NCI-H1417 treated with DMSO at 0.1 percent for 48 hours (cell line): ENCODE measurements at places on chromosomes 16 and 17.

GRCh38 chr16:74570412-74571301, 36.3 kb downstream of the GLG1 start:
- no peak for DNase-seq

DNA sequence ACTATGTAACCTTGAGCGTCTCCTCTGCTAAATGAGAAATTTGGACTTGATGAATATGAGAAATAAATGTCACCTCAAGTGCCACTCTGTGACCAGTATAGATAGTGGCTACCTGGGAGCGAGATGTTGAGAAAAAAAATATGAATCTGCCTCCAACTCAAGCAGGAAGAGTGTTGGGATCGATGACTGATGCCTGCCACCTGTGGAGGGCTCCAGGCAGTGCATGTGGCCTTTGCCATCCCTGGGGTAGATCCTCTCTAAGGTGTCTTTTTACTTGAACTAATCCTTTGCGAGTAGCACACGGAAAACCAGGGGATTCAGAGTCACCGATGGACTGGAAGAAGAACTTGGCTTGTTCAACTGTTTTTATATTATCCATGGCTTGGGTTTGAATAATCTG, 9.4 kb downstream of the CCDC182 start:
- no peak for DNase-seq

DNA sequence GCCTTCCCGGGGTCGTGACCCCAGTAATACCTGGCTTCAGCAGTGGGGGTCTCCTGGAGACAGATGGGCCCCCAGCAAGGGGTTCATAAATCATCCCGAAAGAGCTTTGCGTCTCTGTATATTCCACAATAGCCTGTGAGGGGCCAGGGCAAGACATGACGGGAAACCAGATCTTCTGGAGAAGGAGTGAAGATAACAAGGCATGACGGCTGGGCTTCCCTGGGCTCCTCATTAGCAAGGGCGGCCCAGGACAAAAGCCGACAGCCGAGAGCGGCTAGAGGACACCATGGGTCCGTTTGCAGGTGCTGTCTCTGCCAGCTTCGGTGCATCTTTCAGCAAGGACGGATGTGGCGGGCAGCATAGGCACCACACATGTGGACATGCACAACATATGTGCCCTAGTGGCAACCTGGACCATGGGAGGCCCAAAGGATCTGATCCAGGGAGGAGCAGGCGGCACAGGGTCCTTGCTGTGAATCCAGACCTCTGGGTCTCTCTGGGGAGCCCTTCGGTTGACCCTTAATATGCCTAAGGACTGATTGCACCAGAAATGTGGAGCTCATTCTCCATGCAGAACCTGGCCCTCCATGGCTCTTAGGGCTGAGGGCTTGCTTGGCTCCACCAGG, 136.9 kb upstream of the FOXF1 start:
- no peak for DNase-seq

DNA sequence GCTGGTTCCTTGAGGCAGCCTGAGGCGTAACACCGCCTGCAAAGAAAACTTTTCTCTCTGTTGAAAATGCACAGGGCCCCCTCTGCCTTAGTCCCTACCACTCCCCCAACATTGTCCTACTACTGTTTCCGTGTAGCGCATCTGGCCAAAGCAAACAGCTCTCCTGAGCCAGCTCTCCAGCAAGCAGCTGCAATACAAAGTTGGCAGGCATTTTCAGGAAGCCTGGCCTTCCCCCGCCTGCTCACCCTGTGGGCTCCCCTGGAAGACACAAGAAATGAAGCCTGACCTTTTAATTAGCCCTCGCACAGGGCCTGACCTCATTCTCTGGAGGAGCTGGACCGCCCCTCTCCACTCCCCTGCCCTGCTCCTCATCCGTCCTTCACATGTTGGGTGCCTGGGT, 66.7 kb downstream of the SOX9 start:
- DNase-seq, result no peak

- DNase-seq, result no peak
These were observed 1.2 kb downstream of the CPD start for GRCh38 chr17:30379903-30380381.

- DNase-seq, result no peak
These were observed 438 bp downstream of the GRN start for GRCh38 chr17:44345454-44346026.

GRCh38 chr17:18042983-18043382, 3.8 kb downstream of the GID4 start:
- no peak for DNase-seq

- DNase-seq, result no peak
These were observed 287.4 kb downstream of the SEC14L1 start for GRCh38 chr17:77428020-77428748.

DNA sequence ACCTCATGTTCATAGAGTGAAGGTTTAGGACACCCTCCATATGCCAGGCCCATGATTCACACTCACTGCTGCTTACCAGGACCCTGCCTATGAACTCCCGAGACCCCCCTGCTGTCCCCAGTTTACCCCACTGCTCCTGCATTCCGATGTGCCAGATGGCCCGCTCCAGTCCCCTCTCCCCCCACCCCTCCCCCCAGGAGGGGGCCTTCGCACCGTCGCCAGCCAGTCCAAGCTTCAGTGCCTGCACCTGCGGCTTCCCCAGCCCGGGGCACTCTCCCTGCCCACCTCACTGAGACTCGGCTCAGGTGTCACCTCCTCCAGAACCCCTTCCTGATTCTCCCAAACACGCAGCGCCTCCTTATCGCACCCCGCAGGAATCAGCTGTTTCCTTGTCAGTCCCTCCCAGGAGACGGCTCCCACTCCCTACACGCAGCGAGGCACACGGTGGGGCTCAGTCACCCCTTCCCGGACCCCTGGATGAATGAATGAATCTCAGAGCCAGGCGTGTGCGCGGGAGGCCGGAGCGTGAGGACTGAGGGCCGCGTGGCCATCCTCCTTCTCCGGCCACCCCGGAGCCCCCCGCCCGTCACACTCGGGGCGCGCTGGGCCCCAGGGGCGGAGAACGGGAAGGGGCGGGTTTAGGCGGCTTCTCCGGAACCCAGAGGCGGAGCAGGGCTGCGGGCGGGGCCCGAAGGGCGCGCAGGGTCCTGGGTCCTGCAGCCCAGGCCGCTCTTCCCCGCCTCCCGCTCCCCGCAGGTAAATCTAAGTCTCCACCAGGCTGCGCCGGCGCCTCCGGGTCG, 1.6 kb downstream of the MYO1C start:
- DNase-seq, result no peak

- DNase-seq, result no peak
These were observed 34.9 kb downstream of the ARHGAP17 start for GRCh38 chr16:24980077-24980793.

- DNase-seq, result no peak
These were observed 140.8 kb upstream of the CHMP6 start for GRCh38 chr17:80850817-80851216.

DNA sequence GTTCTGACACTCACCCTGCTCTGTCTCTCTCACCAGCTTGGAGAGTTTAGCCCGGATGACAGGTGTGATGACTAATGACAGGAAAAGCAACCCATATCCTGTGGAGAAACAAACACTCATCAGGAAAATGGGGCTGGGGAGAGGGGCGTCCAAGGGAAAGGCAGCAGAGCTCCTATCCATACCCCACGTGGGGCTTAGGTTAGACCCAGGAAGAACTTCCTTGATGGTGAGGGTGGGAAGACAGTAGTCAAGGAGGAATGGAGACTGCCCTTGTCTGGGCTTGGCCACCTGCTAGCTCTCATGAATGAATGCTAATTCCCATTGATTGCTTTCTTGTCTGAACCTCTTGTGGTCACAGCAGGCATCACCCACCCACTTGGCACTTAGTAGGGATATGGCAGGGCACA, 3.8 kb downstream of the SLC46A1 start:
- no peak for DNase-seq

DNA sequence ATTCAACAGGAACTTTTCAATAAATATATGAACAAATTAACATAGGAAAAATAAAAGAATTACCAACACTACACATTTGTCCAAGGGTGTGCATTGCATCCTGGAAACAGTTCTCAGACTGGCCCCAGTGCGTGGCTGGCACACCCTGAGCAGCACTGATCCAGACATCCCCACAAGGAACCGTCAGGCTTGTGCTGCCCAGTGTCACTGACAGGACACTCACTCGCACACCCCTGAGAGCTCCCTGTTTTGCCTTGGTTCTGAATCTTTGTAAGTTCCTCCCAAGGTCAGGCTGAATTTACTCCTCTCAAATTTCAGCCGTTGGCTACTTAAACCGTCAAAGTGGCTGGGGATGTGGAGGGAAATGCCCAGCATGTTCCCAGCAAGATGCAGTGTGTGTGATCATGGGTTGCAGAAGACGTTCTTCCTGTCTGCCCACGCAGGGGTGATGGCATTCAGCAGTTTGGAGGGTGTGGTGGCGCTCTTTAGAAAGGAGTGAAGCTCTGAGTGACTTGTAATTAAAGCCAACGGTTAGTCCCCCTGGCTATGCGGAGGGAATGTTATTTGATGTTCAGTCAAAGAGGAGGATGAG, 1.7 kb downstream of the MT2A start:
- DNase-seq, result no peak

GRCh38 chr17:63833741-63834373, 6.4 kb upstream of the FTSJ3 start:
- DNase-seq, result no peak

- no peak for DNase-seq
These were observed 745.2 kb downstream of the WWOX start for GRCh38 chr16:78844682-78845081.

DNA sequence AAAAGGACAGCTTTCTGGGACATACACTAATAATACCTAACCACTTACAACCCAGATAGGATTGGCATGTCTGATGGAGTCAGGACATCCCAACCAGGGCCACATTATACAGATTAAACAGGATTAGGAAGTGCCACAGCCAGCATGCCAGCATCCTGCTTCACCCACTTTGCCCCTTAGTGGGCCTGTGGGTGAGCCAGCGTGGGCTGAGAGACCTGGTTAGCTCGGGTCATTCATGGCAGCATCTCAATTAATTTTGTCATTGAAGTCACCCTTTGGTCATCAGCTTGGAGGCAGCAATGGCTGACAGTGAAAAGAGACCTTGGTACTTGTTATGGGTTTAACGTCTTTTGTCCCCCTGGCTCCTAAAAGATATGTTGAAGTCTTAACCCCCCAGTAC, 29.9 kb upstream of the SLC6A2 start:
- no peak for DNase-seq

GRCh38 chr17:73798111-73798748, 154.0 kb upstream of the SDK2 start:
- DNase-seq, result no peak

- no peak for DNase-seq
These were observed 10.0 kb downstream of the KRT16 start for GRCh38 chr17:41602524-41602923.

GRCh38 chr17:35166526-35166925, 18.9 kb downstream of the UNC45B start:
- no peak for DNase-seq

- no peak for DNase-seq
These were observed 2.5 kb downstream of the ALOX15B start for GRCh38 chr17:8041249-8041928.

DNA sequence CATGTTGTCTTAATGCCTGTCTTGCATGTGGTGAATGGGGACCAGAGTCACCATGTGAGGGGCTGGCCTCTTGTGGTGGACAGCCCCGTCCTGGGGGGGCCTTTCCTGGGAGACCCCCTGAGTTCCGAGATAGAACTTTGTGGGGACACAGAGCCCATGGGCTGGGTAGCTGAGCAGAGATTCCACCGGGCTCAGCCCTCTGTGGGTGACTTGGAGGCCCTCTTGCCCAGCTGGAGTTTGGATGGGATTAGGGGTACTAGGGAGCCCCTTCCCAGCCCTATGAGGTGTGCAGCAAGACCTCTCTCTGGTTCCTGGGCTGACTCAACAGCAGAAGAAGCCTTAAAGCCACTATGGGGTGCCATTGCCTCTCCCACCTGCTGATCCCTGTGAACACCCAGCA, 38.1 kb downstream of the MRC2 start:
- DNase-seq, result no peak

- DNase-seq, result peak; percentile 20
These were observed 18.9 kb downstream of the TMEM132E start for GRCh38 chr17:34598161-34598776.

DNA sequence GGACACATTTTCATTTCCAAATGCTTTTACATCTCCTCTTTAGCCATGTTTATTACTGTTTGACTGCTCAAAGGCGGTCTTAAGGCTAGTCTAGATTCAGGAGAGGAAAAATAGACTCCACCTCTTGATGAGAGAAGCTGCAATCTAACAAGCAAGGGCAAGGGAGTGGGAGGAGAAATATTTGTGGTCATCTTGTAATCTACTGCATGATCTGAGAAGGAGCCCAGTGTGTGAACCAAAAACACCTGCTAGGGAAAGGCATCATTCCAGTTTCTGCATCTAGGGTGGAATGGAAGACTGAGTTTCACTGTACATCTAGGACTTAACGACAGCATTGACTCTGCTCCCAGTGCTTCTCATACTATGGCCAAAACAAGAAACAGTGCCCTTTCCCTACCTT, 232.2 kb upstream of the HS3ST3A1 start:
- DNase-seq, result no peak

- no peak for DNase-seq
These were observed 9.1 kb downstream of the FOXJ1 start for GRCh38 chr17:76131692-76132573.

DNA sequence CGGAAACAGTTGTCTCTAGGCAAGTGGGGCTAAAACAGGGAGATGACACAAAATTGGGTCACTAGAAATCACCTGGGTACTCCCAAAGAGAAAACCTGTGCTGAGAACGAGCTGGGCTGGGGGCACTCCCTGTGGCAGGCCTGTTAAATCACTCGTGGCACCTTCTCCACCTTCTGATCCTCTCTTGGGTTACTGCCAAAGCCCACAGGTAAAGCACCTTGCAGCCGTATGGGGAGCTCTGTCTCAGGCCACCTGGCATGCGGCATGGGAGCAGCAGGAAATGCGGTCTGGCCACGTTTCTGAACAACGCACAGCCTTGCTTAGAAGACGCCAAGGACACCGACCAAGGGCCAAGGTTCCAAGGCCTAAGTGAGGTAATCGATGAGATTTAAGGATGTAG, 21.5 kb upstream of the ICAM2 start:
- DNase-seq, result no peak

DNA sequence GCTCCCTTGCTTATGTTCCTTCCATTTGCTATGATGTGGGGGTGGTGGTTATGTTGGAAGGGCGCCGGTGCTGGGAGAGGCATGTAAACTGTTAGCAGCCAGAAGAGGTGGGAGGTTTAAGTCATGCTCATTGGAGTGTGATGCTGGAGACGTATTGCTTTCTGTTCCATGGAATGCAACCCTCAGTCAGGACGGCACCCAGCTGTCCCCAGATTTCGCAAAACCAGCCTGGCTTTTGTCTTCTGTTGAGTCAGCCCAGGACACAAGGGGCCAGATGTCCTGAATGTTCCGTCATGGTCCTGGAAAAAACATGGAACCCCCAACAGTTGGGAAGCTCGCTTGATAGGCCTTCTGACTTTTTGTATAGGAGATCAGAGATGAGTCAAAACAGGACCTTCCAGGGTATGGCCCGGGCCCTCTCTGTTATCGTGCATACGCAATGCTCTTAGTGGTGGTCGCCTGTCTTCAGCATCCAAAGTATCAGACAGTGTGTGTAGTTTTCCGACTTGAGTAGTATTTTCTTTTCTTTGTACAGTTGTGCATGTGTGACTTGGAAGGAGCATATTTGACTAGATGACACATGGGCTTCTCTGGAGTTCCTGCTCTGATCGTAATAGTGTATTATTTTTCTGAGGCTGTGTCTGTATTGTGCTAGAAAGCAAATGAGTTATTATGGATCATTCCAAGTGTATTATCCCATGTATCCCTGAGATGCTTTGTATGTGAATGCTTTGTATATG, 201.9 kb downstream of the SNX29 start:
- no peak for DNase-seq
